Activated CD8-positive, alpha-beta memory T cell treated with anti-CD3 and anti-CD28 coated beads for 48 hours (primary cell): ENCODE measurements at places on chromosomes 12 and 14.

- DNase-seq = no peak
These were observed 14.1 kb downstream of the IFT43 start for GRCh38 chr14:75999511-76000190.

GRCh38 chr12:62543324-62543723, 76.7 kb downstream of the MON2 start:
- no peak for DNase-seq

DNA sequence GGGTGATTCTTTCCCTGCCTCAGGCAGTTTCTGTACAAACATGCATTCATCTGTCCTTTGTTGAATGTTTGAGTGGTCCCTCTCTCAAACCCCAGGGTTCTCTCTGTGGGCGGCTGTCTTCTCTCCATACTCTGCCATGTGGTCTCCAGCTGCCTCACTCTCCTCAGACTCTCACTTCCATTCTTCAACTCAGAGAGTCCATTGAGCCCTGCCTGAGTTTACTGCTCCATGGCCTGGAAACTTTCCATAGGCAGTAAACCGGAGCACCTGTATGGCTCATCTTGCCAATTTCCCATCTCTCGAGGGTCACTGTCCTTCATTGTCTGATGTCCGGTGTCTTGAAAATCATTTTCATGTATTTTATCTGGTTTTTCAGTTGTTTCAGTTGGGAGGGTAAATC, 11.3 kb downstream of the C14orf132 start:
- DNase-seq = no peak

DNA sequence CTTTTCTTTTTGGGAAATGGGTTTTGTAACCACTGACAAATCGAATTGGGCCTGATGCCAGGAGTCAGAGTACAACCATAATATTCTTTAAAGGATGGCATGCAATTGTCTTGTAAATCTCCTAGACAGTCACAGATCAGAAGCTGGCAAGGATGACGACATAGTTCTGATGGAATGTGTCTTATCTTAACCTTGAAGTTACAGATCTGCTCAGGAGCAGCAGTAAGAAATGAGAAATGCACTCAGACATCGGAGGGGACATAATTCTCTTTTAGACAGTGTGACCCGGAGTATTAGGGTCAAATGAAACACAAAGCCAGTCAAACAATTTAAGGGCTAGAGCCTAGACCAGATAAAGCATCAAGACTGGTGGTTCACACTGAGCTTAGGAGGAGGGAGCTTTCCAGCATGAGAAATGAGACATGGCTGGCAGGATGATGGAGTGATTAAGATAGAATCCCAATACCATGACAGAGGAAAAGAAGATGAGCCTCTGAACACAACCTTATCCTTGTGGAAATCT, 17.5 kb downstream of the CBX5 start:
- DNase-seq = no peak

DNA sequence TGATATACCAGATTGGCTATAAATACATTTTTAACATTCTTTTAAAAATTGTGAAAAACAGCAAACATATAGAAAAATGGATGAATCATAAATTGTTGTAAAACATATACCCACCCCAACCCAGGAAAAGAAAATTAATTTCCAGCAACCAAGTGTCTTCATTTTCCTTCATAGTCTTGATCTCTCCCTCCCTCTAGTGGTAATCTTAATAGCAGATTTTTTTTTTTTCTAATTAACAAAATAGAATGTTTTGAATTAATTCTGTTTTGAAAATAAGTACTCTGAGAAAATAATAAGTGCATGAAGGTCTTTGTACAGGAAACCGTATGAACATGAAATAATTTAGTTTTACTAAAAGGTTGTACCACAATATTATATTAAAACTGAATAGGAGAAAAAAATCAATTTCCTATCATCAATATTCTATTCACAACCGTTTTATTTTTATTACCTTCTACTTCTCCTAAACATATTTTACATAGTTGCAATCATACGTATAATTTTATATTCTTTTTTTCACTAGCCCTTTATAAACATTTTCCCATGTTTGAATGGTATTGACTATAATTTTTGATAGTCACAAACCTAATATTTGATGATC, 7.0 kb downstream of the ETNK1 start:
- no peak for DNase-seq

DNA sequence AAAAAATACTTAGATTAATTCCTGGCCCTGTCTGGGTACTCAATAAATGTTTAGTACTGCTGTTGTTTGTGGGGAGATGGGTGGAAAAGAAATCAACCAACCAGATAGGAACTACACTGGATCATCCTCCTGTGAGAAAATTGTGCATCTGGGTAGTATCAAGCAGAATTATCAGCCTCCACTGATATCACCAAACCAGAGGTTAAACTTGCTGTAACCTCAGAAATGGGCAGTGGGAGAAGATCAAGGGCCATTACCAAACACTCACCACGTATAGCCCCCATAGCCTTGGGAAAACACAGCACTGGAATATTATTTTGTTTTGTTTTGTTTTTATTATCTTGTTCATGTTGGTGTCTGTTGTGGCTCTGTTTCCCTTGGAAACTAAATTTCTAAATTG, 19.7 kb downstream of the VEZT start:
- no peak for DNase-seq

DNA sequence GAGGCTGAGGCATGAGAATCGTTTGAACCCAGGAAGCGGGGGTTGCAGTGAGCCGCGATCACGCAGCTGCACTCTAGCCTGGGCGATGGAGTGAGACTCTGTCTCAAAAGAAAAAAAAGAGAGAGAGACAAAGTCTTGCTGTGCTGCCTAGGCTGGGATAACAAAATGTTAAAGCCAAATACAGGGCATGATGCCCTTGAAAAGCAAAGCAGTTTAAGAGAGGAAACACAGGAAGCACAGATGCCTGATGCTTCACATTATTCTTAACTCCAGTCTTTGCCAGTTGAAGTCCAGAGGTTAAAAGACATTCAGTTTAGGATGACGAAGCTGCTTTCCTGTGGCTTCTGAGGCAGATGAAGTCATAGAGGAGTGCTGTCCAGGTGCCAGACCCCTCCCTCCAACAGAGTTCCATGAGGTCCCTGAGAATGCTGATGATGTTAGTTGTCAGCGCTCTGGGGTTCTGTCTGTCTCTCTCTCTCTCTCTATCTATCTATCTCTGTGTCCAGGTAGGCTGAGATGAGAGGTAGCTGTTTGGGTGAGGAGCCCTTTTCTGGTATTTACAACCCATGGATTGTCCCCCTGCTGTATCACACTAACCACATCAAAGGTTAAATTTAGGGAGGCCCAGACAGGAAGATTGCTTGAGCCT, 4.9 kb upstream of the MRPL52 start:
- DNase-seq = no peak

DNA sequence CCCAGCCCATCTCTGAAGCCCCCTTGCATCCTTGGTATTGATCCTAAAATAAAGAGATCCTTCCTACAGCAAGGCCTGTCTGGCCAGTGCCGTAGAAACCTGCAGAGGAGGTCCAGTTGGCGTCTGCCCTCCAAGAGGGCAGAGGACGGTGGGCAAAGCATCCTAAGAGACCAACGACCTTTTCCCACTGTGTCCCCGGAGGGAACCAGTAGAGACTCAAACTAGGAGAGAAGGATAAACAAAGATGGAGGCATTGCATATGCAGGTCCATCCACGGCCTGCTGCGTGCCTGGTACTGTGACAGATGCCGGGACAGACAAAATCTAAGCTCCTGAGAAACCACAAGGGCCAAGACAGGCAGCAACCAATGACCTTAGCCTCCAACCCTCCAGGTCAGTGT, 3.8 kb downstream of the NCKAP5L start:
- DNase-seq = no peak

DNA sequence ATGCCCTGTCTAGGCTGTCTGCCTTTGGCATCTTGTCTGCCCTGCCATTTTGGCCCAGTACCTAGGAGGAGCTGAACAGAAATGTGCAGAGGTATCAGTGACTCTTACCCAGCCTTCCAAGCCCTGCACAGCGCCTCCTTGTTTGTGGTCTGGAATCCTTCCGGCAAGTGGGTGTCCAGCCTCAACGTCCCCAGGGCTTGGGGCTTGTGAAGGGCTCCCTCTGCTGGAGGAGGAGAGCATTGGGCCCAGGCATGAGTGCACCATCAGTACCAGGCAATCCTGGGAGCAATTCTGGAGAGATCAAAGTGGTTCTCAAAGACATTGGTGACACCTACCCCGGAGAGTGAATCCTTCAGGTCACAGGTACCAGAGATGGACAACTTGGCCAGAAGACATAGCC, 2.4 kb upstream of the TCL1B start:
- no peak for DNase-seq

- no peak for DNase-seq
These were observed 11.7 kb downstream of the RAD9B start for GRCh38 chr12:110513842-110514241.

- DNase-seq = no peak
These were observed 21.6 kb downstream of the SOX5 start for GRCh38 chr12:23927907-23928306.

- no peak for DNase-seq
These were observed 499.0 kb downstream of the GALC start for GRCh38 chr14:87494010-87494409.

- DNase-seq = no peak
These were observed 44.5 kb downstream of the RERGL start for GRCh38 chr12:18045446-18045992.
